ENCODE measurements at places on chromosomes 7 and 10.

- peaks cover 10% of the 10 kb centered on the region for H3K4me1 ChIP-seq
- no peaks in the 10 kb centered on the region for H3K36me3 ChIP-seq
- H3K27ac ChIP-seq: no peak overlapping the region
Measured at GRCh38 chr7:93228302-93228701, 2.0 kb upstream of the HEPACAM2 start.

GRCh38 chr10:117318909-117319308 lies 56.3 kb downstream of the PDZD8 start:
- no peak for DNase-seq
- no peaks in the 10 kb centered on the region for H3K4me1 ChIP-seq
- H3K27me3 ChIP-seq: no peaks in the 10 kb centered on the region
- no peak overlapping the region for H3K27ac ChIP-seq

DNA sequence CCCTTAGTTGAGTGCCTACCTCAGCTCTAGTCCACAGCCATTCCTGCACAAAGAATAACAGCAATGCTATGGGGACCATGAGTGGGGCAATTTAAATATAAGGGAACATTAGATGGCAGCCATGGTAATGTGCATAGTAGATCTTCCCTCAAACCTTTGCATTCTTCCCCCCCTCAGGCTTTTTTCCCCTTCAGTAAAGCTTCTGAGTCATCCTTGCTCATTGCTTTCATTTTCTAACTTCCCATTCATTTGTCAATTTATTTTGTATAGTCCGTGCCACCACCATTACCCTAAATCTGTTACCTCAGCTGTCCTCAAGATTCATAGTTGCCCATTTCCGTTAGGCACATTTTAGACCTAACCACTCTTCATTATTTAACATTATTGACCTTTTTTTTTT lies 10.7 kb downstream of the HECTD2 start:
- H3K36me3 ChIP-seq: peaks cover 1% of the 10 kb centered on the region
- H3K4me1 ChIP-seq: peaks cover 14% of the 10 kb centered on the region
- H3K27me3 ChIP-seq: no peaks in the 10 kb centered on the region

DNA sequence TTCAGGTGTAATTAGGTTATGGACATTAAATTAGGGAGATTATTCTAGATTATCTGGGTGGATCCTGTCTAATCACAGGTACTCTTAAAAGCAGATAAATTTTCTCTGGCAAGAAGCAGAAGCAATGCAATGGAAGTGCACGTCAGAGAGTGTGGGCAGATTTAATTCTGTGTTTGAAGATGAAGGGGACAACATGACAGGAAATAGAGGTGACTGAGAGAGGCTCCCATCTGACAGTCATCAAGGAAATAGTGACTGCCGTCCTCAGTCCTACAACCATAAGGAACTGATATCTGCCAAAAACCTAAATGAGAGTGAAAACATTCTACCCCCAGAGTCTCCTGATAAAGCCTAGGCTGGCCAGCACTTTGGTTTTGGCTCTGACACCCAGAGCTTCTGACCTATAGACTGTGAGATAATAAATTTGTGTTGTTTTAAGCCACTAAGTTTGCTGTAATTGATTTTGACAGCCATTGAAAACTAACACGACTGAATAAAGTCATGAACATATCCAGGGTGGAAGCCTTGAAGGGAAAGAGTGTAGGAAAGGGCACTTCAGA lies 30.5 kb upstream of the DDX50 start:
- H3K4me3 ChIP-seq: no peak overlapping the region
- DNase-seq: peak; percentile 57
- no peaks in the 10 kb centered on the region for H3K27me3 ChIP-seq
- H3K27ac ChIP-seq: peak overlapping the region; percentile 19
- H3K36me3 ChIP-seq: no peaks in the 10 kb centered on the region

- DNase-seq: no peak
- no peak overlapping the region for H3K27ac ChIP-seq
- no peak overlapping the region for H3K4me3 ChIP-seq
- no peaks in the 10 kb centered on the region for H3K36me3 ChIP-seq
- H3K4me1 ChIP-seq: peaks cover 3% of the 10 kb centered on the region
- H3K27me3 ChIP-seq: peaks cover 2% of the 10 kb centered on the region
Measured at GRCh38 chr7:39133088-39133487, 155.4 kb downstream of the POU6F2 start.

GRCh38 chr10:59287587-59288255 lies 74.6 kb downstream of the FAM13C start:
- H3K27me3 ChIP-seq: no peaks in the 10 kb centered on the region
- no peak overlapping the region for H3K27ac ChIP-seq
- no peak overlapping the region for H3K4me3 ChIP-seq
- DNase-seq: no peak
- no peaks in the 10 kb centered on the region for H3K4me1 ChIP-seq

DNA sequence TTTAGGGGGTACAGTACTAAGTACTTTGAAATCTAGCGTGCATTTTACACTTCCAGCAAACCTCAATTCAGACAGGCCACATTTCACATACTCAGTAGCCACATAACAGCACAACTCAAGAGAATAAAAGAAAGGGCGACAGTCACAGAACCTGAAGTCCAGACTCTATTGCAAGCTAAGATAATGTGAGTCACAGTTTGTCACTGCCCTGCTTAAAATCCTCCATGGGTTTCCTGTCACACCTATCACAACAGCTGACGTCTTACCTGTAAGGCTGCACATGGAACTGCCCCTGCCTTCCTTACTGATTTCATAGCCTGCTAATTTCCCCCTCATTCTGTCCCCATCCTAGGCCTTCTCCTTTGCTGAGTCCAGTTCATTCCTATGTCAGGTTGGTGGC lies 16.1 kb upstream of the CDK14 start:
- H3K27me3 ChIP-seq: no peaks in the 10 kb centered on the region
- no peaks in the 10 kb centered on the region for H3K4me1 ChIP-seq
- no peak overlapping the region for H3K27ac ChIP-seq
- H3K4me3 ChIP-seq: no peak overlapping the region
- no peaks in the 10 kb centered on the region for H3K36me3 ChIP-seq

Data from activated CD4-positive, alpha-beta T cell treated with anti-CD3 and anti-CD28 coated beads, Interleukin-2, amount 10 ng/mL, durations not matched to agents 24 days and 14 days (primary cell).